ENCODE measurements at places on chromosomes 2 and 18. TPM values are rescaled to one million over a fixed set of nuclear protein-coding genes. Genes with fewer than 3 reads are reported as not detected.

- H3K36me3 ChIP-seq = no peaks in the 10 kb centered on the region
- no peak overlapping the region for H3K4me3 ChIP-seq
- DNase-seq = no peak
- H3K27ac ChIP-seq = no peak overlapping the region
Observed at GRCh38 chr2:63667132-63667700, 78.5 kb downstream of the MDH1 start.

LRP1B gene
- not detected for total RNA-seq

DNA sequence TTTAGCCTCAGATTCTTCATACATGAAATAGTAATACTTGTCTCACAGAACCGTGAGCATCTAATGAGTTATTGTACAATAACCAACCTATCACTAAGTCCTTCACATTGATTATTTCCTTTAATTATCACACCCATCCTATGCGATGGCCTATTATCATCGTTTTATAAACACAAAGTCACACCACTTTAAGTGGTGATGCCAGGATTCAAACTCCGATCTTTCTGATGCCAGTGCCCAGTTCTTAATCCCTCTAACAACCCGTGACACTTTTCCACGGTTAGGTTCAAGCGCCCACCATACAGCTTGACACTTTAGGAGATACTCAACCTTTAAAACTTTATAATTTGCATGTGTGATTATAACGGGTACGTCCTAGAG is 523 bp upstream of the ALMS1 start:
- peak overlapping the region; percentile 92 for H3K4me3 ChIP-seq
- peaks cover 7% of the 10 kb centered on the region for H3K36me3 ChIP-seq
- peaks cover 26% of the 10 kb centered on the region for H3K4me1 ChIP-seq
- DNase-seq = no peak
- no peaks in the 10 kb centered on the region for H3K27me3 ChIP-seq
- peak overlapping the region; percentile 83 for H3K27ac ChIP-seq

CNRIP1 gene
- total RNA-seq = not detected

- H3K4me3 ChIP-seq = no peak overlapping the region
- no peaks in the 10 kb centered on the region for H3K27me3 ChIP-seq
- no peaks in the 10 kb centered on the region for H3K4me1 ChIP-seq
Observed at GRCh38 chr18:73153271-73153670, 285.5 kb upstream of the NETO1 start.

- DNase-seq = no peak
- no peaks in the 10 kb centered on the region for H3K36me3 ChIP-seq
- peaks cover 3% of the 10 kb centered on the region for H3K4me1 ChIP-seq
- peaks cover 2% of the 10 kb centered on the region for H3K27me3 ChIP-seq
Observed at GRCh38 chr2:96514521-96514920, 9.4 kb upstream of the NEURL3 start.

DNA sequence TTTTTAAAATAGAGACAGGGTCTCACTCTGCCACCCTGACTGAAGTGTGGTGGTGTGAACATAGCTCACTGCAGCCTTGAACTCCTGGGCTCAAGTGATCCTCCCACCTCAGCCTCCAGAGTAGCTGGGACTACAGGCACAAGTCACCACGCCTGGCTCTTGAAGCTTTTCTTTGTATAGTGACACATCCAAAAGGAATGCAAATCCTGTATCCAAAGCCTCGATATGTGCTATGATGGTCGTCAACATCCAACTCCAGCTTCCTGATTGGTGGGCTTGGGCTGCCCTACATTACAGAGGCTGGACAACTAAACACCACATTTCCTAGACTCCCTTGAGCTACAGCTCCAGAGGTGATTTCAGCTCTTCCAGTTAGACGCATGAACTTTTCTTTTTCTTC is 101.7 kb upstream of the PGAP1 start:
- DNase-seq = no peak
- H3K36me3 ChIP-seq = peaks cover 54% of the 10 kb centered on the region
- peak overlapping the region; percentile 42 for H3K27ac ChIP-seq

- peaks cover 3% of the 10 kb centered on the region for H3K27me3 ChIP-seq
- no peaks in the 10 kb centered on the region for H3K4me1 ChIP-seq
- no peaks in the 10 kb centered on the region for H3K36me3 ChIP-seq
Observed at GRCh38 chr2:3108105-3108504, 269.5 kb downstream of the EIPR1 start.

GRCh38 chr2:164498836-164499235 is 122.4 kb downstream of the GRB14 start:
- no peak overlapping the region for H3K27ac ChIP-seq
- no peaks in the 10 kb centered on the region for H3K27me3 ChIP-seq
- no peak overlapping the region for H3K4me3 ChIP-seq
- no peaks in the 10 kb centered on the region for H3K36me3 ChIP-seq
- H3K4me1 ChIP-seq = no peaks in the 10 kb centered on the region
- no peak for DNase-seq

GRCh38 chr2:213065583-213066442 is 85.6 kb downstream of the IKZF2 start:
- DNase-seq = no peak
- H3K4me3 ChIP-seq = no peak overlapping the region
- H3K4me1 ChIP-seq = peaks cover 3% of the 10 kb centered on the region
- no peaks in the 10 kb centered on the region for H3K36me3 ChIP-seq

DNA sequence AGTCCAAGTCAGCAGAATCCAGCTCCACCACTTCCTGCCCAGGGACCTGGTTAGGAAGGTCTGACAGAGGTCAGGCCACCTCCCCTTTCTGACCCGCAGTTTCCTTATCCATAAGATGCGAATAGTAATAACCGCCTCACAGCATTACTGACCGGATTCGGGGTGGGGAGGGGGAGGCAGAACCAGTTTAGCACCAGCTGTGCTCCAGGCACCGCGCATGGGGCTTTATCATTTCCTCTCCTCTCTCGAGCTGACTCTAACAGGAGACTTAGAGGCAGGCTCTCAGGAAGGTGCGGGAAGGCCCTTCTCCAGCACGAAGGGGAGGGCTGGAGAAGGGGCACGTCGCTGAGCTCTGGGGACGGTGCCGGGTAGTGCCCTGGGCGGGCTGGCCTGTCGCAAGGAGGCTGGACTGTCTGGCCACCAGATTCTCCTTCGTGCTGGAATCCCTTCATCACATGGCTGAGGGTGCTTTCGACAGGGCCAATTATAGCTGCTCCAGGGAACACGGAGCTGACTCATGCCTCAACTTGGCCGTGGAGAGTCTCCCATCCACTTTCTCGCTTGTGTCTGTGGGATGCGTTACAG is 5.7 kb downstream of the EHD3 start:
- H3K4me1 ChIP-seq = peaks cover 7% of the 10 kb centered on the region
- no peak overlapping the region for H3K27ac ChIP-seq
- H3K27me3 ChIP-seq = no peaks in the 10 kb centered on the region
- H3K36me3 ChIP-seq = peaks cover under 1% of the 10 kb centered on the region
- DNase-seq = no peak
- H3K4me3 ChIP-seq = no peak overlapping the region

DNA sequence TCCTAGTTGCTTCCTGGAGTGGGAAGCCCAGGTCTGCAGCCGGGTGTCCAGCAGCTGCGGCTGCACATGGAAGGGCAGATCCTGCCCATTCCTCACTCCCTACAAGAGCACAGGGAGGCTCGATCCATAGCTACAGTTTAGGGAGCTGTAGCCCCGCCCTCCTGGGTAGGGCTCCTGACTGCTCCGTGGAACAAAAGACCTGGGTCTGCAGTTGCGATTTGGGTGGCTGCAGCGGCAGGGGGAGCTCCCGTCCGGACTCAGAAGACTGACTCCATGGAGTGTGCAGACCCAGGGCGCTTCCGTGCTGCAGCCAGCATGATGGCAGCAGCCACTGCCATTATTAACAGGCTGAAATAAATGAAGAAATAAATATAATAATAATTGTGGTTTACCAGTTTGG is 157.3 kb downstream of the CTNNA2 start:
- no peak for DNase-seq
- H3K36me3 ChIP-seq = no peaks in the 10 kb centered on the region
- no peak overlapping the region for H3K27ac ChIP-seq
- H3K4me3 ChIP-seq = no peak overlapping the region
- H3K27me3 ChIP-seq = no peaks in the 10 kb centered on the region

- peak; percentile 49 for DNase-seq
- peak overlapping the region; percentile 96 for H3K27ac ChIP-seq
- no peaks in the 10 kb centered on the region for H3K27me3 ChIP-seq
Observed at GRCh38 chr18:12839057-12839525, 44.9 kb downstream of the PTPN2 start.

DNA sequence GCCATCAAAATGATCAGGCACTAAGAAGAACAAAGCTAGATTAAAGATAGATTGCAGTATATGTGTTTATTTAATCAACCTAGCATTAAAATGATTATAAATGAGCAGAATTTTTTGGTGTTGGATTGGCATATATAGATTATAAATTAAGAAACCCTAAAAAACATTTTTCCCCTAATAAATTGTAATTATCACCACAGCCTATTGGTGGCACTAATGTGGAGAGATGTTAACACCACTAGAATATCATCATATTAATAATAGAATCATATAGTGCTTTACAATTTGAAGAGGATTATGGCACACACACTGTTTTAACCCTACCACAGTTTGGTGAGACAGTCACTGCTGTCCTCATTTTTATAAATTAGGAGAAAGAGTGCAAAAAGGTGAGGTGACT is 112.4 kb upstream of the RND3 start:
- H3K27me3 ChIP-seq = peaks cover 2% of the 10 kb centered on the region
- DNase-seq = no peak
- H3K4me1 ChIP-seq = no peaks in the 10 kb centered on the region
- no peak overlapping the region for H3K27ac ChIP-seq

- H3K36me3 ChIP-seq = no peaks in the 10 kb centered on the region
- no peaks in the 10 kb centered on the region for H3K4me1 ChIP-seq
- no peak overlapping the region for H3K4me3 ChIP-seq
- DNase-seq = no peak
Observed at GRCh38 chr18:58796220-58796619, 68.5 kb upstream of the ZNF532 start.

GRCh38 chr18:77111449-77111848 is 21.1 kb downstream of the MBP start:
- no peak overlapping the region for H3K27ac ChIP-seq
- no peak overlapping the region for H3K4me3 ChIP-seq
- peaks cover 88% of the 10 kb centered on the region for H3K4me1 ChIP-seq

DNA sequence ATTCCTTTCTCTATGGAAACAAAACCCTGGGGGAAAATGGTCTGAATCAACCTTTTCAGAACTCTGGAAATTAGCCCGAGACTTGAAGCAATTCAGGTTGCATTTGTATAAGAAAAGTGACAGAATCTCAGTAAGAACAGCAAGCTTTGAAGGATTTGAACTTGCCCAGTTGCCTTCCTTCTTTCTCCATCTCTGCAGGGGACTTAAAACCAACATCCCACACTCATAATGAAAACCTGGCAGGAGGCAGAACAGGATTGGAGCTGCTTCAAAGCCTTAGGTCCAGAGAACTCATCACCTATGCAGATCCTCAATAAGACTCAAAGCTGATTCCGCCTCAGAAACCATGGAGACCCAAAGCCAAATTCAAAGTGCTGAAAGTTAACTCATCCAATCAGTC is 790.5 kb upstream of the ID2 start:
- no peaks in the 10 kb centered on the region for H3K36me3 ChIP-seq
- H3K27ac ChIP-seq = no peak overlapping the region
- no peak for DNase-seq
- H3K27me3 ChIP-seq = peaks cover 2% of the 10 kb centered on the region
- no peak overlapping the region for H3K4me3 ChIP-seq

LRATD1 gene
- total RNA-seq = not detected

DNA sequence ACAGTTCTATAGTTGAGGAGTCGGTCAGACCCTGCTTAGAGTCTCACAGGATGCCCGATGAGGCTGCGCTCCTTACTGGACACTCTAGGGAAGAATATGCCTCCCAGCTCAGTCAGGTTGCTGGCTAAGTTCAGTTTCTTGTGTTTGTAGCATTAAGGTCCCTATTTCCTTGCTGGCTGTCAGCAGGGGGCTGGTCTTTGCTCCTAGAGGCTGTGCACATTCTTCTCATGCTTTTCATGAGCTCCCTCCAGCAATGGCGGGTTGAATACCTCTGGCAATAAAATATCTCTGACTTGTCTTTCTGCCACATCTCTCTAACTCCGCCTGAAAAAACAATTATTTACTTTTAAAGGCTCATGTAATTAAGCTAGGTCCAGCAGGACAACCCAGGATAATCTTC is 79.4 kb upstream of the DNAJC10 start:
- no peak for DNase-seq
- no peaks in the 10 kb centered on the region for H3K36me3 ChIP-seq
- H3K4me1 ChIP-seq = no peaks in the 10 kb centered on the region
- peaks cover 10% of the 10 kb centered on the region for H3K27me3 ChIP-seq

PLCD4 gene
- total RNA-seq = 0.49 TPM

GRCh38 chr2:60555066-60555782 is 1.8 kb upstream of the BCL11A start:
- peaks cover 36% of the 10 kb centered on the region for H3K4me1 ChIP-seq
- H3K4me3 ChIP-seq = peak overlapping the region; percentile 68
- DNase-seq = peak; percentile 78
- peaks cover 65% of the 10 kb centered on the region for H3K27me3 ChIP-seq

GREB1L gene
- not detected for total RNA-seq

- no peak for DNase-seq
- peaks cover 11% of the 10 kb centered on the region for H3K27me3 ChIP-seq
- H3K36me3 ChIP-seq = no peaks in the 10 kb centered on the region
- no peak overlapping the region for H3K27ac ChIP-seq
Observed at GRCh38 chr2:100243631-100244030, 78.7 kb downstream of the LONRF2 start.

DNA sequence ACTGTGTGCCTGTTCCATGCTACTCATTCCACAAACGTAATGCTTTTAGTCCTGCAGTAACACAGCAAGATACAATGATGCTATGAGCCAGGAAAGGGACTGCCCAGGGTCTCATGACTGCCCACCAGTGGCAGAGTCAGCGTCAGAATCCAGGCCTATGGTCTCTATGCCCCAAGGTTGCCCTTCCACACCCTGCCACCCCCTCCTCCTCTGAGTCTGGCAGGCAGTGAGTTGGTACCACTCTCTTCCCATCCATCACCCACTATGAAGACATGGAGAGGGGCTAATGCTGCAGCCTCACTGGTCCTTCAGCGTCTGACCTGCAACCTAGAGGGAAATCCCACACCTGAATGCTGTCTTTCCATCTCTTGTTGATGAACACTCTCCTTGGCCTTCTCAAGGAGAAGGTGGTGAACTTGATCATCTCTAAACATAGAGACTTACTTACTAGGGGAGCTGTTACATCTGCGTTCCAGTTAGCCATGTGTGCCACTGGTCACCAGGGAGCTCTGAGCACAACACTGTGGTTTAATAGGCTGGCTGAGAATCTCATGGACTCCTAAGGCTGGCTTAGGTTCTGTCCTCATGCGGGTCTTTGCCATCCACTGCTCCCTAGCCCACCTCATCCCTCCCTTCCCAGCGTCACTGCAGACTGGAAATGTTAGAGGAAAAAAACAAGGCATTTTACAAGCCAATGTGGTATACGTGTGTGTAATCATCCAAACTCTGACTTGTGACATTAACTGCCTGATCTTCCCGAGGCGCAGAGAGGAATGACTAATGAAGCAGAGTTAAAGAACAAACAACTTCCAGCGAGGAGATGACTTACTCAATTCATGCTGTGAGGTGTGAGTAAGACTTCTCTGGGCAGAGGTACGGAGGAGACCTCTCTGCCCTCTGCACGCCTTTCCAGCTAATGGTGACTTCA is 28.8 kb downstream of the STEAP3 start:
- no peak overlapping the region for H3K27ac ChIP-seq
- no peak for DNase-seq
- no peaks in the 10 kb centered on the region for H3K27me3 ChIP-seq

- no peak for DNase-seq
- no peaks in the 10 kb centered on the region for H3K36me3 ChIP-seq
- H3K4me1 ChIP-seq = no peaks in the 10 kb centered on the region
- H3K4me3 ChIP-seq = no peak overlapping the region
Observed at GRCh38 chr2:6392966-6393365, 472.7 kb downstream of the CMPK2 start.
